Pons (tissue), 1 donor: ENCODE measurements at places on chromosomes 2 and 18.

DNA sequence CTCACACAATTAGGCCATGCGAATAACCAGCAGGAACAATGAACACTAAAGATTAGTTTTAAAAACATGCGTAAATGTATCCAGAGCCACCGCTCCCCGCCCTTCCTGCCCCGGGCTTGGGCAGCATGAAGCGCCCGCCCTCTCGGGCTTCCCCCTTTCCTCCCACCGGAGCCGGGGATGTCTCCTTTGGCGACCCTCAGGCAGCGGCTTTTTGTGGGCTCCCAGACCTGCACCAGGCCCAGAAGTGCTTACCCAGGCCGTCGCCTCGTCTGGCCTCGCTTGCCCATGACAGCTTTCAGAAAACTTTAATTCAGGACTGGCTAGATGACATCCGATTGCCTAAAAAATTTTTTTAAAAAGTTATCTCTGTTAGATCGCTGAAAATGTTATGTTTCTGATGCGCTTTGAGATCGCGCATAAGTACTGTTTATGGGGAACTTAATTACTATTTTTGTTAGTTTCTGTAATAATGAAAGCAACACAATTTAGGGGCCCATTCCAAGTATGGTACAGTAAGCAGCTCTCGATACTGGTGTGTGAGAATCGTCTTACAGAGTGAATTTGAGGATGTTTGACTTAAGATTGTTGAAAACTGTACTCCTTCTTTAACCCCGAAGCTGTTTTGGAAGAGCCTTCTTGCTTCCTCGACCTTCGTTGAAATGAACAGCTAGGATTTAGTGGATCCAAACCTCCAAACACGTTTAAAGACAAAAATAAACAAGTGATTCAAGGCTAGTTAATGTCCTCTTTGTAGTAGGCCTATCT lies 1.1 kb downstream of the MAP3K20 start:
- peak; percentile 15 for DNase-seq

DNA sequence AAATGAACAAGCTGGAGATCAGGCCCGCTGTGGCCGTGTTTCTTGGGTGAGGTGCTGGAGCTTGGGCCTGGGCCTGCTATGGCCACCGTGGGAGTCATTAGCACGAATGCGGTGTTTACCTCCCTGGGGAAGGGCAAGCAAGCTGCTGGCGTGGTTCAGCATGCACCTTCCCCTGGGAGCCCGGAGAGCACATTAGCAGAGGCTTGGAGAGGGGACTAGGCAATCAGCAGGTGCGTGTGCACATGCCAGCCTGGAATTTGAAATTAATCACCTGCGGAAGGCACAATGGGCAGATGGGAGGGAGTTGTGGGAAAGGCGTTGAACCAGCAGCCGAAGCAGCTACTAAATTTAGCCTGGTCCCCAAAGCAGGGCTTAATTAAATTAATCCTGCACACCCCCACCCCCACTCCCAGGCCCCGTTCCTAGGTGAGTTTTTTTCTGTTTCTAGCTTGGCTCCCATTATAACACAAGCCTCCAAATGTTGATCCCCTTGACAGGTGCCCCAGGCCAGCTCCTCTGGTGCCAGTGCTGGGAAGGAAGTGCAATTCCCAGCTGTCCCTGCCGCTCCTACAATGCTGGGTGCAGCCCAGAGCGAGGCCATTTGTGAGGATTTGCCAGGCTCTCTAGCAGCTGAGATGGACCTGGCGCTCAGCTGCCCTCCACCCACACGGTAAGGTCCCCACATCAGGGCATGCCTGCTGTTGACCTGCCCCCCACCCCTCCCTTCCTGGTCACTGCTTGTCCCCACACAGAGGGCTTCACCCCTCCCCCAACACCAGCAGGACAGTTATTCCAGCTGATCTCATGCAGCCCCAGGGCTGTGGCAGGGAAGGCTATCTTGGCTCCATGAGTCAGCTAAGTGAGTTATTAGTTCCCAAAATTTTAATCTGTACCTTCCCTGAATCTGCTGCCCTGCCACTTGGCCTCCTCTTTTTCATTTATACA lies 115.0 kb downstream of the ZBTB7C start:
- no peak for DNase-seq

- no peak for DNase-seq
These were observed 130.1 kb upstream of the PIEZO2 start for GRCh38 chr18:11279461-11279860.

DNA sequence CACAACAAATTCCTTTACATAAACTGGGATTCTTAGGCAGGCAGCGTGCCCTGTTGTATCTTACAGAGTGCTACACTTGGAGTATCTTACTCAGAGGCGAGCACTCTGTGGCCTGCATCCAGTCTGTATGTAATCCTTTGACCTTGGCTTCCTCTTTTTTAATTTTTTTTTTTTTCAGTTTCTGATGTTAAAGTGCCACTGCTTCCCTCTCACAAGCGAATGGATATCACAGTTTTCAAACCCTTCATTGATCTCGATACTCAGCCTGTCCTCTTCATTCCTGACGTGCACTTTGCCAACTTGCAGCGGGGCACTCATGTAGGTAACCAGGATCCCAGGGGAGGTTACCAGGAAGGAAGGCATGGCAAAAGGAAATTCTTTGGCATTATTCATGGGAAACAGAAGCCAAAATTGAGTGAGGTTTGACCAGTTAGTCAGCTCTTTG lies 40.4 kb downstream of the GRHL1 start:
- no peak for DNase-seq

- DNase-seq, result no peak
These were observed 79.3 kb downstream of the CLHC1 start for GRCh38 chr2:55152475-55153412.

- peak; percentile 70 for DNase-seq
These were observed 132.5 kb downstream of the SPHKAP start for GRCh38 chr2:228048838-228049490.

DNA sequence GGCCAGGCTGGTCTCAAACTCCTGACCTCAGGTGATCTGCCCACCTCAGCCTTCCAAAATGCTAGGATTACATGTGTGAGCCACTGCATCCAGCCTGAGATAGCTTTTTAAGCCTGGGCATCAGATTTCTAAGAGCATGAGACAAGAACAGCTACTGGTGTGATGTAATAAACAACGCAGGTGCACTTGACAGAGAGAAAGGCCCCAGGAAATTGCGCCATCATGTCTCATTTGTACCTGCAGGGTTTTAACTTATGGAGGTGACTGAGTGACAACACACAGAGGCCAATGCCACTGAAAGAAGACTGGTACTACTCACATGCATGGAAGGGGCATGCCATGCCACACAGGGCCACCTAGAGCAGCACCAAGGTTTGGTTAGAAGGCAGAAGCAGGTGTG lies 209.4 kb downstream of the SP3 start:
- DNase-seq, result no peak

DNA sequence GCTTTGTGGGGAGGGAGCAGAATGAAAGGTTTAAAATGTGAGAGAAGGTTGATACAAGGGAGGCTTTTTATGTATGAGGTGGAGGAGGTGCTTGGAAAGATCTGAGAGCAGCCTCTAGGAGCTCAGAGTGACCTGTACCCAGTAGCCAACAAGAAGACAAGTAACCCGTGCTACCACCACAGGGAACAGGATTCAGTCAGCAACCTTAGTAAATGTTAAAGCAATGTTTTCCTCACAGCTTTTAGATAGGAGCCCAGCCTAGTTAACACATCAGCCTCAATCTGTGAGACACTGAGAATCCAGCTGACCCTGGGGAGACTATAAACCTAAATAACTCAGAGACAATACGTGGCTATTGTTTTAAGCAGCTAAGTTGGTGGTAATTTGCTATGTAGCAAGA lies 194.9 kb upstream of the NT5C1B start:
- DNase-seq, result no peak

- DNase-seq, result no peak
These were observed 32.8 kb upstream of the SIGLEC15 start for GRCh38 chr18:45792506-45793263.

GRCh38 chr18:24814521-24814920 lies 354.1 kb downstream of the HRH4 start:
- DNase-seq, result peak; percentile 62

DNA sequence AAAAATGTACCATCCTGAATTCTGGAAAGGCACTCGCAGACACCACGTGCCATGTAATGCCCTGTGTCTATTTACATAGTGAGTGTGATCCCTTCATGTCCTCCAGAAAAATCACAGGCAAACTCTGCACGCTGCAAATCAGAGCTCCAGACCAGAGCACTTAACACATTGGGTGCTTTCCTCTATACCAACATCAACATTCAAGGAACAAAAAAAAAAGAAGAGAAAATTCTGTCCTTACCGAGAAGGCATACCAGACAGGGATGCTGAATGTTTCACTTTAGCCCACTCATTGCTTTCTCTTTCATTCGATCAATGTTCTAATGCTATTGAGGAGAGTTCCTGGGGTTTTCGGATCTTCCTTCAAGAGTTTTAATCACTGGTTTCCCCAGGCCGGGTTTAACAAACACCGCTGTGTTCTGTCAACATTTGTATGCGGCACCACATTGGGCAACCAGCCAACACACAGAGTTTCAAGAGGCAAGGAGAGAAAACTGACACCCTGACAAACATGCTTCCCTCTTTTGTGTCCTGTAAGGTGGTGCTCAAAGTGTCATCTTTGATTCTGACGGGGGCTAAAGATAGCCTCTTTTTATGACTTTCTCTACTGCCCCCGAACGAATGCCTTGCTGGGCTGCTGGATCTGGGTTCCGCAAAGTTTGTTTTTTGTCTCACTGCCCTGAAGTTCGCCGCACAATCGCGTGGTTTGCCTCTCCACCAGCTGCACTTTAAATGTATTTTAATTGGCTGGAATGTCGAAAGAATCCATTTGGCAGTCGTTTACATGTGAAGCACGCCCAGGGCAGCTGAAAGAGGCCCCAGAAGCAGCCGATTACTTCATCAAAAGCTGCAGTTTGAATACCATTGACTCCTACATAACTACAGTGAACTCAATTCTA lies 106.4 kb upstream of the NCKAP5 start:
- DNase-seq, result peak; percentile 94

DNA sequence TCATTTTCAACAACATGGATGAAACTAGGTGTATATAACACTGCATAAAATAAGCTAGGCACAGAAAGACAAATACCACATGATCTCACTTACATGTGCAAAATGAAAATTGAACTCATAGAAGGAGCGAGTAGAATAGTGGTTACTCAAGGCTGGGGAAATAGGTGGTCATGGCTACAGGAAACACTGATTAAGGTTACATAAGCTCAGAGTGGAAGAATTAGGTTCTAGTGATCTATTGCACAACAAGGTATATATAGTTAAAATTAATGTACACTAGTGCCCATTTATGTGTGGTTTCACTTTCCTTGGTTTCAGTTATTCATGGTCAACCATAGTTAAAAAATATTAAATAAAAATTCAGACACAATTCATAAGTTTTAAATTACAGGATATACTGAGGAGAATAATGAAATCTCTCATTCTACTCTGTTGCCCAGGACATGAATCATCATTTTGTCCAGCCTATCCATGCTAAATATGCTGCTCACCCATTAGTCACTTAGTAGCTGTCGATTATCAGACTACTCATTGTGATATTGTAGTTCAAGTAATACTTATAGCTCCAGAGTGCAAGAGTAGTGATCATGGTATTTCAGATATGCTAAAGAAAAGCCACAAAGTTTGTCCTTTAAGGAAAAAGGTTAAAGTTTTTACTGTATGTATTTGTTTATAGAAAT lies 1530.9 kb upstream of the LRRTM1 start:
- DNase-seq, result no peak

DNA sequence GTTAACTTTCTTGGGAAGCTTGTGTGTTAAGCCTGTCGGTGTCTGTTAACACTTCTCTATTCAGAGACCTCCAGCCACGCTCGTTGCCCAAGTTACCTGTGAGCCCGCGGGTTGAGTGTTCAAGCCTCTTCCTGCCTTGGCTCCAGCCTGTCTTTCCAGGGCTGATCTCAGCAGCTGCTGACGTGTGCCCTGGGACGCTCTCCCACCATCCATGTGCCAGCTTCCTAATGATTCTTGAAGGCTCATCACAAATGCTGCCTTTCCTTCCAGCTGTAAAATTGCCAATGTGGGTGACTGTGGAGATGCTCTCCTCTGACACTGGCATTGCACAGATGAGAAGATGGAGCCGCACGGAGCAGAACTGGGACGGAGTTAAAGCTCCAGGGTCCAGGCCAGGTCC lies 6.1 kb downstream of the RNF144A start:
- DNase-seq, result peak; percentile 76

- DNase-seq, result no peak
These were observed 86.4 kb downstream of the GCA start for GRCh38 chr2:162430323-162430722.

GRCh38 chr18:49167084-49167483 lies 216.3 kb upstream of the SMAD7 start:
- no peak for DNase-seq

DNA sequence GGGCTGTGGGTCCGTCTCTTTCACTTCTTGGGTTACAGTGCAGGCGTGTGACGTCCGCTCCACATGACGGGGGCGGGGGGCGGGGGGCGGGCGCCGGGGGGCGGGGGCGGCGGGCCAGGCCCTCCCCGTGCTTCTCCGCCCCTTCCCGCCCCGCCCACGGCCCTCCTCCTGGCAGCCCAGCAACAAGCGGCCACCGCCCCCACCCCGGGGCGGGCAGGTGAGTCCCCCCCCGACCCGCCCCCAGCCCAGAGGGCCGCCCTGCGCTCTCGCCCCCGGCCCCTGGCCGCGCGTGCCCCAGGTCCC lies 3.6 kb downstream of the ZNF516 start:
- no peak for DNase-seq

DNA sequence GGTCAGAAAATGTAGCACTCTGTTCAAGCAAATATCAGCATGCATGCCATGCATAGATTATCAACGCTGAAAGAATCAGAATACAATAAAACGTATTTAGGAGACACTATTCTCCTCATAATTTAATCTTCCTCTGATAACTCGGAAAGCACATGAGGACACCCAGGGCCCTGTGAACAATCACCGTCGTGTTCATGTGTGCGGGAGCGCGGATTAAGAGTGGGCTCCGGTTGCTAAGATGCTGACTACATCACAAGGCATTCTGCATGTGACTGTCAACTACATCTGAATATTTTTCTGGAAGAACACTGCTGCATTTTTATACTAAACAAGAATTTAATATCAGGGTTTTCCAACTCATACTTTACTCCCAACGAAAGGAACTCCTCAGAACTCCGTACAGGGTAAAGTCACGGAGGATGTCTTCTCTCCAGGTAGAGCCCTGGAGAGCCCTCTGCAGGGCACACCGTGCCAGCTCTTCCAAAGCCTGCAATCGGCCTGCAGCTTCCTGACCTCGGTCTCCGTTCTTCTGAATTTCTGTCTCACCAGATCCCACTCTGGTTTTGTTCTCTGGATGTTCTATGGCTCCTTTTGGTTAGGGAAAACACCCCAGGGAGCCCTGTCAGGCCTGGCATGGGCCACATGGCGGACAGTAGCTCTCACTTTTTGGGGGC lies 59.6 kb downstream of the ZNF516 start:
- no peak for DNase-seq

GRCh38 chr18:36745219-36745975 lies 83.4 kb downstream of the TPGS2 start:
- DNase-seq, result no peak

GRCh38 chr2:39516347-39517101 lies 79.4 kb upstream of the MAP4K3 start:
- DNase-seq, result peak; percentile 69

DNA sequence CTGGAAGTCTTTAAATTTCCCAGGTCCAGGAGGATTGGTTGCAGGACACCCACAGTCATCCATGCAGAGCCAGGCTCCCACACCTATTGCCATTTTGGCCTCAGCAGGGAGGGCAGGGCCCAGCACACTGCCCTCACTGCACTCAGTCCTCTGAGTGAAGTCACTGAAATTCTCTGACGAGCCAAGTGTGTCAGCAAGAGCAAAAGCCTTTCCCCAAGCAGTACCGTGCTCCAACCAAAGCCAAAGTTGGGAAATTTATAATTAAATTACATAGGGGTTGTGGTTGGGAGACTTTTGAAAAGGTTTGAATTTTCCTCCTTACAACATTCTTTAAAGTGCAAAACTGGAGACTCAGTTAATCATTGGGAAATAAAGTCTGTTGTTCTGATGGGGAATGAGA lies 98.5 kb upstream of the CD226 start:
- DNase-seq, result no peak
